ENCODE measurements at places on chromosomes 1 and 21.

DNA sequence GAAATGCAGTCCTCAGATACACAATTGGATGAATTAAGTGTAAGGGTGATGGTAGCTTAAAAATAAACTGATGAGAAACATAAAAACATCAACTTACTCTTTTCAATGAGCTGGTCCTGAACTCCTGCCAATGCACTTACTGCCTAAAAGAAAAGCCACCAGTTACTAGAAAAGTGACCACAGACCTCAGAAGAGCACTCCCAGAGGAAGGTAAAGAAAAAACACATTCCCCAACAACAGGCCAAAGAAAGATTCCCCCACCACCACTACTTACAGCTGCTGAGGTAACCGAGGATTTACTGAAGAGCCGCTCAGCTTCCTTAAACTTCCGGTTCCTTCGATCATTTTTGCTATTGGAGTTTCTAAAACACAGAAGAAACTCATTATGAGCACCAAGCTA is 5.4 kb downstream of the MEAF6 start:
- DNase-seq = no peak

DNA sequence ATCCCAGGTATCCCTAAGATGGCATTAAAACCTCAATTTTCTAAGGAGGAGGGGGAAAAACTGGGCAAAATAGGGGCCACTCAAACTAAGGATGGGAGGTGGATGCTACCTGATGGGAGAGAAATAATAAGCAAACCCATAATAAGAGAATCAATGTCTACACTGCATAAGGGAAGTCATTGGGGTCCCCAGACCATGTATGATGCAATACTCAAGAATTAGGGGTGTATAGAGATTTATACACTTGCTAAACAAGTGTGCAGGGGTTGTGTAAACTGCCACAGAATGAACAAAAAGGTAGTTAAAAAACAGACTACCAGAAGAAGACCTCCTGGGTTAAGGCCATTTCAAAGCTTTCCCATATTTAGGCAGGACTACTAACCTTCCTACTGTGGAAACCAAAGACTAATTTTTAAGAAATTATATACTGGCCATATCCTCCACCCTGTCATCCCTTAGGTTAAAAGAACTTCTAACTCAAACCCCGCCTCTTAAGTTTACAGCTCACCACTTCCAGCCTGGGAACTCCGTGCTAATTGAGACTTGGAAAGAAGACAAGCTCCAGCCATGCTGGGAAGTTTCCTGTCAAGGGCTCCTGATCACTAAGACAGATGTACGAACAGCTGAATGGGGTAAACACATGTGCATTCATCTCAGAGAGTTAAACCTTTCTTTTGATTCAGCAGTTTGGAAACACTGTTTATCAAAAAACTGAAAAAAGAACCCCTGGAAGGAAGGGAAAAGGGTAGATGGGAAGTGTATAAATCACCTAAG is 64.4 kb upstream of the TLR5 start:
- no peak for DNase-seq

DNA sequence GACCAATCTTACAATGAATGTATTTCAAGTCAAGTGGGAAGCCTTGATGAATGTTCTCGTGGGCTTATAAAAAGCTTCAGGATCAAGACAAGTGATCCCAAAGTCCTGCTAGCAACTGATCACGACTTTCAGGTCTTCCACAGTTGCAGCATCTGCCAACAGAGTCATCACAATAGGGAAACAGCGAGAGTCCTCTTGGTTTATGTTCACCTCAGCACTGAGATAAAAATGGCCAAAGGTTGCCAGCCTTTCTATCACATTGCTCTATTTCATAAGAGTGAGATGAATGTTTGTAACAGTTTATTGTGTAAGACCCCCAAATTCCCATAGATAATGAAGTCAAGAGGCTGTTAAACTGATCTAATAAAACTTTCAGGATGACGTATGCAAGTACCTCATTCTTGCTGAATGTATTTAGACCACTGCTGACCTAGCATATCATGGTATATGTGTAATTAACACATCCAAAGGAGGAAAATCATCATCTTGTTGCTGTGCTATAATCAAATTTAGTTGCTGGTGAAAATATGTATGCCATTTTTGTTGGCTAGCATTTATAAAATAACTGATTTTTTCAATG is 150.6 kb downstream of the TGFBR3 start:
- DNase-seq = no peak

GRCh38 chr1:53636621-53637171 is 102.3 kb downstream of the GLIS1 start:
- no peak for DNase-seq

DNA sequence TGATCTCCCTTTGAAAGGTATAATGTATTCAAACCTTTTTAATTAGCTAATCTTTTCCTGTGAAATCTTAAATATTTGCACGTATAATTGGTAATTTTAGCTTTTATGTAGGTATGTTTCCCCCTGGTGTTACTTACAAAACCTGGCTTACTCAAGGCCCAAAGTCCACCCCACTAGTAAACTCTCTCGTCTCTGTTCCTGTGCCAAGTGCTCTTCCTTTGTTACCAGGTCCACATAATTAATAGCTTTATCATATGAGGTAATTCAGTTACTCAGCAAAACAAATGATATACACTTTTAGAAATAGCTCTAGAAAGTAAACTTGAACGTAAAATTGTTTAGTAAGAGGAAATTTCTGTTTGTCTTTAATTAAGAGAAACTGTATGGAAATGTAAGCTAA is 36.7 kb downstream of the NFIA start:
- DNase-seq = no peak

GRCh38 chr1:84327830-84328229 is 26.3 kb downstream of the SAMD13 start:
- no peak for DNase-seq

DNA sequence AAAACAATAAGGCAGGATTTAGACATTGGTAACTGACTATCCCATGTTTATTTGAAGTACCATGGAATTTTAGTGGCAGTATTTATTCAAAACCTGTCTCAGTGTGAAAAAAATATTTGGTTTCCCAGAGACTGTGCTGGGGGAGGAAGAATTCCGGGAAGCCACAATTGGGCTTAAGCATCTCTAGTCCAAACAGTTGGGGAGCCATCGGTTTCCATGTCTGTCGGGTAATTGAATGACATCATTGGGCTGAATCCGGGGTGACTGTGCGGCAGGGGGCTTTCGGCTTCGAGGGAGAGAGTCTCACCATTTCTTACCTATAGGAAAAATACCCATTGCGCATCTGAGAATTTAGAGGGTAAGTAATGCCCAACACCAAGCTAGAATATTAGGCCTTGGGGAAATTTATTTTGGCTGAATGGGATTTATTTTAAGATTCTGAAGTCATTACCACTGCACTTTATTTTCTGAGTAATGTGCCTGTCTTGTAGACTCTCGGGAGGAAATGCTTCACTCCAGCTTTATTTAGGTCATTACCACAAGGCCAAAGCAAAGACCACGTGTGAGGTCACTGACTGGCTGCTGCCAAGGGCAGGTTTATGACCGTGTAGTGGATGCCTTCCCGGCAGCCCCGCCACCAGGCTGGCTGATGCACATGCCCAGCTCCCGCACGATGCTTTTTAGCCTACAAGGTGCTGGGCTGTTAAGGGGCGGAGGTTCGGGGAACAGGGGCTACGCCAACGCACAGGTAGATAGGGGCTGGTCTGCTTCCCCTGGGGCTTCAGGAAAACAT is 23.1 kb upstream of the UMODL1 start:
- no peak for DNase-seq

DNA sequence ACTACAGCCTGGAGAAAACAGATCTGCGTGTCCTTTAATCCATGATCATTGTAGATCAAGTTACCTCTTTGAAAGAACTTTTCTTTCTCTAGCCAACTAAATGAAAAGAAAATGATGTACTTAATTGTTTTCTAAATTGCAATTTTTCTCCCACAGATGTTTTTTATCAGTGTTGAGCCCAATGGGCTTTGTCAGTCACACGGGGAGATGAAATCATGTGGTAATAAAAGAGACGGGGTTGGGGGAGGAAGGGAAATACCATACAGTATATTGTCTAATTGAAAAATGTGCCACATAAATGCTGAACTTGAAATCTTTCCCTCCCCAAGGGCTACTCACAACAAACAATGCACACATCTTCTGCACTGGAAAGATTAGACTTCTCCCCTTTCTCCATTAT is 58.4 kb downstream of the NTMT2 start:
- no peak for DNase-seq

DNA sequence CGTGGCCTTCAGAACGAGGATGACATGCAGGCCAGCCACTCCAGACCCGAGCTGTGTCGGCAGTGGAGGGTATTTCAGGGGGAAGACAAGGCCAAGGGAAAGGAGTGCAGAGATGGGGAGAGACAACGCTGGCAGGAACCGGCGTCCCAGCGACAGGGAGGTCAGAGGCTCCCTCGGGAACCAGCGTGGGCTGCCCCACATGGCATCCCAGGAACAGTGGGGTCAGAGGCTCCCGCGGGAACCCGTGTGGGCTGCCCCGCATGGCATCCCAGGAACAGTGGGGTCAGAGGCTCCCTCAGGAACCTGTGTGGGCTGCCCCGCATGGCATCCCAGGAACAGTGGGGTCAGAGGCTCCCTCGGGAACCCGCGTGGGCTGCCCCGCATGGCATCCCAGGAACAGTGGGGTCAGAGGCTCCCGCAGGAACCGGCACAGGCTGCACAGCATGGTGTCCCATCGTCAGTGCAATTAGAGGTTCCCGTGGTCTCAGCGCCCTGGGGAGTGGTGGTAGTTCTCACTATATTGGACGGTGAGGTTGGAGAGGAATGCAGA is 43.0 kb downstream of the SLC19A1 start:
- DNase-seq = no peak

- DNase-seq = no peak
These were observed 130.7 kb downstream of the COQ8A start for GRCh38 chr1:227070638-227071285.

DNA sequence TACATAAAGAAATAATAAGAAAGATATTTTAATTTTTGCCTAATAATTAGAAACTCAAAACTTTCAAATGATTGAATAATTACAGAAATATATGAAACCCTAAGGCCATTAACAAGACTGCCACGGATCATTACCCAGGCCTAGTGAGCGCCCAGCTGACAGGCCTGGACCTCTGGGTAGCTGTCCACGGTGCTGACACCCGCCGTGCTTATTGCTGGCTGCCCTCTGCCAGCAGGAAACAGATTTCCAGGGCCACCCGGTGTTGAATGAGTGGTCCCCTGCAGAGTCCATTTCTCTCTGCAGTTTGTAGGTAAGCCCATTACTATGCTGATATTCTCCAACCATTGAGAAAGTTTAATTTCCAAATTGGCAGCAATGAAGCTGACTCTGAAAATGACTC is 254.4 kb upstream of the GJB5 start:
- DNase-seq = no peak

DNA sequence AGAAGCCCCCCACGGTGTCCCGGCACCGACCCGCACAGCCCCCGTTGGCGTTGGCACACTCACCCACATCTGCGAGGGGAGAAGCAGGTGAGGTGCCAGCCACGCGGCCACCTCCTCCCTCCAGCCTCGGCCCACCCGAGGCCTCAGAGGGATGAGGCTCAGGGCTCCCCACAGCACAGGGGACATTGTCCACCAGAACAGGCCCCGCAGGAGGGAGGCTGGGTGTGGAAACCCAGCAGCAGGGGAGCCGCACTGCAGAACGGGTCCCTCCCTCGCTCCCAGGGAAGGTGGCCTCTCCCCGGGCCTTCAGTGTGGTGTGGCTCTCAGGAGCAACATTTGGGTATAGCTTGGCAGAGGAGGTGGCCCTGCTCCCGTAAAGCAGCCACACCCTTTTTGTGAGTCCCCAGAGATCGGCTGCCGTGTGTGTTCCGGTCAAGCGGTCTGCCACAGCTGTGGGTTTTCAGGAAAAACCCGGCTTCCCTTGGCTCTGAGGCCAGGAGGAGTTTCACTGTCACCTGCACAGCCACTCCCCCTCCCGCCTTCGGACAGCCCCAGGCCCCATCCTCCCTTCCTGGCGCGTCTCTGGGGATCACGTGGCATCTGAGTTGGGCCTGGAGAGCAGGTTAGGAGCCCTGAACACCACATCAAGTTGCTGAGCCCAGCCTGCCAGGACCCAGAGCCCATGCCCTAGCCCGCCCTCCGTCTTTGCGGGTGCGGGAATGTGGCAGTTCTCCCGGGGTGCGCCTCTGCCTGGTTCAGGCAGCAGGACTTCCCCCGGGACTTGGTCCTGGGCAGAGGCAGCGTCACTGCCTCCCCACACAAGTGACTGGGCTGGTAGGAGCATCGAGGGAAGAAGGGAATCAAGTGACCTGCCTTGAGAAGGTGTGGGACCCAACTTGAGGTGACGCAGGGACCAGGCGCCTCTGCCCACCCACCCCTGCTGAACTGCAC is 64.0 kb downstream of the MEGF6 start:
- DNase-seq = no peak

DNA sequence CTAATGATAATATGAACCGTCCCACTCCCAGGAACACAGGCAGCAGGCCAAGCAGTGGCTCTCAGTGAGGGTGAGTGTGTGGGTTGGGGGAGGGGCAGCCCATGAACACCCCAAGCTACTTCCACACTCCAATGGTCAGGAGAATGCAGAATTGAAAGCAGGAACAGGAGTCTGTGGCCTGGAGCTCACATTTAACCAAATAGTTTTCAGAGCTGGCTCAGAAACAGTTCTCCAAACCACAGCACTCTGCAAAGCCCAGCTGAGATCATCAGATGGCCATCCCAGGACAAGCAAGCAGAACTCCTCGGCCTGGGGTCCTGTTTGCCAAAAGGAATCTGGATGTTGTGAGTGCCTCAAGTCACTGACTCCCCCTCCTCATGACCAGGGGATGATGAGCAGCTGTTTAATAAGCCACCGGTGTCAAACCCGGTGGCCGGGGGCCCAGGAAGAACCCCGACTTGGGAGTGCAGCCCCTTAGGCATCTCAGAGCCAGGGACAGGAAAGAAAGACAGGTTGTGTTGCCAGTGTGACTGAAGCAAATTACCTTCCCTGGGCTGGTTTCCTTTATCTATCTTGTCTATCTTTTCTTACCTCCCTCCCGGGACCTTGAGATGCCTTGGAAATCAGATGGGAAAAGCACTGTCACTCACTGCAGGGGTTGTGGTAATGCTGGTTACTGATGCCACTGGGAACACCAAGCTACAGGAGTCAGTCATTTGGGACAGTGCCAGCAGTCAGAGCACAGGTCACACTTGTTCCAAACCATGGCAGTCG is 20.4 kb downstream of the DEGS1 start:
- DNase-seq = no peak
